NCI-H446 (cell line): ENCODE measurements at places on chromosomes 5 and 9.

GRCh38 chr5:36740259-36740898 is 134.0 kb downstream of the SLC1A3 start:
- DNase-seq: no peak

DNA sequence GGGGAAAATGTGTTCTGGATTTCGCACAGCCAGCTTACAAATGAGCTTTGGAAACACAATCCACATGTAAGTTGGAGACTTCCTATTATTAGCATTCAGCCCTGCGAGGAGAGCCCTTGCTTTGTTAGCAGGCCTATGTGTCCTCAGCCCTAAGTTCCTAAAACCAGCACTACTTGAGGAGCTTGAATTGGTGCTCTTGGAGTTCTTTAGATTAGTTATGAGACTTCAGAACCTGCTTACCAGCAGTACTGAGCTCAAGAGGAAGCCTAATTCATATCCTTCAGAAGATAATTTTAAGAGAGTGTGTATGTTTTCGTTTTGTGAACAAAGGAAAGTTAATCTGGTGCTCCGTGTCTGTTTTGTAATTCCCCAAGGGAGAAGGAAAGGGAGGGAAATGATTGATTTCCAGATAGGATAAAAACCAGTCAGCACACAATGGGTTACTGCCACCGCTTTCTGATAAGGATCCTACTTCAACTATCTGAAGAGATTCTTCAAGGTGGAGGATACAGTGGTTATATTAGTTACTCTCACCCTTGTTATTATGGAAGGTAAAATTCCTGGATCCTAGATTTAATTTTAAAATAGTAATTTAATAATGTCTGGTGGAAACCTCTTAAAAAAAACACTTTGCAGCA is 35.2 kb downstream of the PIK3R1 start:
- no peak for DNase-seq

DNA sequence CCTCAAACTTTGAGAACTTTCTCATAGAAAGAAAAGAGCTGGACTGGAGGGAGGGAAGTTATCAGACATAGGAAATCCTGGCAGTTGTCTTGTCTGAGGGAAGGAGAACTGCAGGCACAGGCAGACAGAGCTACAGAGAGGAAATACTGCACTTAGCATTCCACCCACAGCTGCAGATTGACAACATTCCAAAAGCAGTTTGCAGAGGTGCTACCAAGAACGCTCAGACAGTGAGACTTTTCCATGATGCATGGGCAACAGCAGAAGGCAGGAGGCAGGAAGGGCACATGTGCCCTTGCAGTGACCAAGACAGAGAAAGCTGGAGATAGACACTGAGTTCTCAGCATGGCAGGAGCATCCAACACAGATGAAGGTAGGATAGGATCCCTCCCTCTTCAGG is 327.5 kb upstream of the ZNF462 start:
- no peak for DNase-seq

GRCh38 chr5:158718738-158719505 is 380.8 kb downstream of the EBF1 start:
- no peak for DNase-seq

DNA sequence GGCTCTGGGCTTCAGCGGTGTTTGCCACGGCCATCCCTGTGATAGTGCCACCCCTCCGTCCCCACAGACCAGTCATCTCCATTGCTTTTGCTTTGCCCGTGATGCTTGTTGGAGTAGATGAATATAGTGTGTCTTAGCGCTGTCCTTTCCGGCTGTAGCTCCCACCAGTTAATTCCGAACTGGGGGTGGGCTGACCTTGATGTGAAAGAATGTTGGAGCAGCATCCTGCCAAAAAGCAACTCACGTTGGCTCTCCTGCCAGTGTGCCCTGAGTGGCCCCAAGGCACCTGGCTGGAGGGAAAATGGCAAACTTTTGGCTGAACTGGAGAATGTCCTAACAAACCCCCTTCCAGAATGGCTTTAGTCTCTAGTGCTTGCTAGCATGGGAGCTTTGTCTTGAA is 20.0 kb downstream of the CLTA start:
- no peak for DNase-seq

DNA sequence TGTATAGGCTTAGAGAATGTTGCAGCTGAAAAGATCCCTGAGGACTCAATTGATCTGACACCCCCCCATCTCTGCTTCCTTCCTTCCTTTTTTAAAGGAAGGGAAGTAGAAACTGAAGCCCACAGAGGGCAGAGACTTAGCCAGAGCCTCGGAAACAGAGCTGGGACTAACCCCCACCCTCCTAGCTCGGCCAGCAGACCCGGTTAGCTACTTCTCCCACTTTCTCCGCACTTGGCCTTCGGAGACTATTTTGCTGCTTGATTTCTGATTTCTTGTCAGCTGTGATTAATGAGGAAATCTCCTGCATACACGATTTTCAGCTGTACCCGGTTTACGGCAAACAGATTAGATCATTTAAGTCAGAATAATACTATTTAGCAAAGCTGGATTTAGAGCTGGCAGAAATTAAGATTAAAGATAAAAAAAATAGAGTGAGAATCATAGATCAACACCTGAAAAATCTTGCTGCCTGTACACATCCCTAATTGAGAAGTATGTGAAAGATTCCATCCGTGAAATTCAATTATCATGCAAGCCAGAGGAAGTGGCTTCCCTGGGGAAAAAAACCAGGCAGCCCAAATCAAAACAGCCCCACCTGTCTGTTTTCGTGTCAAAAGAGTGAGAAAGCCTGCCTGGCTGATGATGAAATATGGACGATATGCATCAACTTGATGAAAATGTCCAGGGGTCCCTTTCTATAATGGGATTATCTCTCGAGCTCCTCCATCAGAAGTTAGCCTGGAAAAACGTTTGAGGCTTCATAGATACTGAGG is 159.5 kb upstream of the SHB start:
- peak; percentile 19 for DNase-seq

DNA sequence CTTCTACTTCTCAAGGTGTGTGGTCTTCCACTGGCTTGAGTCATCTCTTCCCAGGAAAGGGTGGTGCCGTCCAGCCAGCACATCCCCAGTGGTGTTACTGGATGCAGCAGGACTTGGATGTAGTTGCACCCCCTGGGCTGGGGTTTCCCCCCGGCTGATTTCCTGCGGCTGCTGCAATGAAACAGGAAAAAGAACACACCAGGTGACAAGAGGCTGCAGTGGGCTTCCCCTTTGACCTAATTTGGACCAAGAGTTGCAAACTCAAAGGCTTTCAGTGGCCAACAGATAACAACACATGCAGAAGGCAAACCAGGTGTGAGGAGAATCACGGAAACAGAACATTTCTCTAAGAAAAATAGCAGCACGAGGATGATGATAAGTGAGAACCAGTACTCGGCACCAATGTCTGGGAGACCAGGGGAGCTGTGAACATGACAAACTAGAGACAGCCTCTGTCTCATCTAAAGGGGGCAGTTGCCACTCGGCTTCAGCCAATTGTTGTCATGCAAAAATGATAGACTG is 83.7 kb downstream of the PDE6A start:
- no peak for DNase-seq

DNA sequence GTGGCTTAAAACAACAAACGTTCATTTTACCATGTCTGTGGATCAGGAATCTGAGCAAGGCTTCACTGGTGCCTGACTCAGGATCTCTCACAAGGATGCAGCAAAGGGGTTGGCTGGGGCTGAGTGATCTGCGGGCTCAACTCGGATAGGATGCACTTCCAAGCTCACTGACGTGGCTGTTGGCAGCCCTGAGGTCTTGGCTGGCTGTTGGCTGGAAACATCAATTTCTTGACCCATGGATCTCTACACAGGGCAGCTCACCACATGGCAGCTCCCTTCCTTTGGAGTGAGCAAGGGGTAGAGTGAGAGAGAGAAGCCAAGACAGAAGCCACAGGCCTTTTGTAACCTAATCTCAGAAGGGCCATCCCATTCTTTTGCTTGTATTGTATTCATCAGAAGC is 202.1 kb downstream of the NXNL2 start:
- no peak for DNase-seq

DNA sequence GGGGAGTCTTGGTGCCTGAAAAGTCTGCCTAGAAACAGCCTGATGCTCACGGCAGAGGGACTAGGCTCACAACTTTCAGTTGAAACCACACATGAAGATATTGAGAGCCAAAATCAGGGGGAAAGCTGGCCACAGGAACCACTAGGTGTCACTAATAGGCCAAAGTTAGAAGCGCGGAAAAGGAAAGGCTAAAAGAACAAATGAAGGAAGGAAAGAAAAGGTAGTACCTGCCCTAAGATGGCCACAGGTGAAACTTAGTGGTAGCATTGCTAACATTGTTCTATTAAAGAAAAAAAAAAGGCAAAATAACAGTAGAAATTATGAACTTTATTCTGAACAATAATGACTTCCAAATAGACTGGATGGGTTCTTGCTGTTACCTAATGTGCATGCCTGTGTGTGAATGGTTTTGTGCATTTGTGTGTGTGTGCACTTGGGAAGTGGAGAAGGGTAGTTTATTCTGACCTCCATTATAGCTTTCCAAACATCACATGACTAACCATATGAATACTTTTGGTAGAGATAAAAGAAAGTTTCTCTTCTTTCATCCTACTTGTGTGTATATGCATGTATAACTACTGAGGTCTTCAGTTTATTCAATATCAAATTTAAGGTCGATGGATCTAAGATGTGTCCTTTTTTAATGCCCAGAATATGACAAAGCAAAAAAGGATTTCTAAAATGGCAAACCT is 2.1 kb upstream of the RFESD start:
- peak; percentile 47 for DNase-seq

GRCh38 chr5:140146523-140146842 is 20.7 kb downstream of the IGIP start:
- no peak for DNase-seq

- no peak for DNase-seq
Observed at GRCh38 chr5:57414191-57414590, 68.4 kb downstream of the ACTBL2 start.

- no peak for DNase-seq
Observed at GRCh38 chr9:20031836-20032235, 243.0 kb upstream of the SLC24A2 start.

DNA sequence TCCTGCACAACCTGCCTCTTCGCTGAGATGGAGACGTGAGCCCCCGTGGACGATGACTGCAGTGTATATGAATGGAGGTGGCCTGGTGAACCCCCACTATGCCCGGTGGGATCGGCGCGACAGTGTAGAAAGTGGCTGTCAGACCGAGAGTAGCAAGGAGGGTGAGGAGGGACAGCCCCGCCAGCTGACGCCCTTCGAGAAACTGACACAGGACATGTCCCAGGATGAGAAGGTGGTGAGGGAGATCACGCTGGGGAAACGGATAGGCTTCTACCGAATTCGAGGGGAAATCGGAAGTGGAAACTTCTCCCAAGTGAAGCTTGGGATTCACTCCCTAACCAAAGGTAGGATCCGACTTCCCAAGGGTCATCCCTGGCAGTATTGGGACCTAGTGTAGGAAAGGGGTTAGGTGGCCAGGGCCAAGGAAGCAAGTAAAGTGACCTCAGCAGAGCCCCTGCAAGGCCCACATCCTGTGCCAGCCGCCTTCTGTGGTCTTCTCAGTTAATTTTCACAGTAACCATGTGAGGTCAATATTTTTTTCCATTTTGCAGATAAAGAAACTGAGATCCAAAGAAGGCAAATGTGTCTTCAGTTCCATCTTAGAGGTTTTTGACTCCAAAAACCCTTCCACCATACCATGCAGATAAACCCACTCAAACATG is 53.8 kb downstream of the NIM1K start:
- DNase-seq: no peak

GRCh38 chr9:133540698-133541025 is 6.2 kb downstream of the ADAMTSL2 start:
- no peak for DNase-seq

DNA sequence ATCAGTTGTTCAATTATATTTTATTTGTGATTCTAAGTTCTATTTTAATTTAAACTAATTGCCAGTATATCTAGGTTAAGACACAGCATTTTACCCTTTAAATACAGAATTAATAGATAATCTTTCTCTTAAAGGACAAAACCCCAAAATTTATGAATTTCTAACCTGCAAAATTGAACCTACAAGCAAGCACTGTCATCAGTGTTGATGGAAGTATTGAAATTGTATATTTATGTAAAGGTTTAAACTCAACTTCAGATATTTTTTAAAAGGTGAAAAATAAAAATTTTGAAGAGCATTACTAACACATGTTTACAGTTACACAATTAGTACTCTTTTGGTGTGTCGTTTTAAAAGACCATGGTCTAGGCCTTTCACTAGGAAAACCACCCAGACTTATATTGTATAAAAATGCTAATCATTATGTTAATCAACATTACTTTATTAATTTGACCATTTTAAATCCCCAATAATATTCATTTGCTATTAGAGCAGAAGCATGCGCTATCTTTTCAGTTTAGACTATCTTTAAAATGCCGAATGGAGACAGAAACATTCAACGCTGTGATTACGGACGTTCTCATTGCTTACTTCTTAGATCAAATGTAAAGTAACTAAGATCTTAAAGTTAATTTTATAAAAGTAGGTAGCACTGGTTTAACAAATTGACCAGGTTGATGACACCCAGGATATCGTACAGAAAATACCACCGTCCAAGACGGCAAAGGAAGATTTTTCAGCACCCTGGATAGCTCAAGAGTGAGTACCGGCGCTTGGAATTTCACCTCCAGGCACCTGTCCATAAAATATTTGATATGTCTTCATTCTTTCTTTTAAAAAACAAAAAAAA is 3.2 kb downstream of the OTP start:
- DNase-seq: no peak

- no peak for DNase-seq
Observed at GRCh38 chr9:4079906-4080305, 220.0 kb downstream of the GLIS3 start.

- DNase-seq: no peak
Observed at GRCh38 chr5:151696470-151697061, 9.9 kb upstream of the SPARC start.

GRCh38 chr5:141664733-141665461 is 13.7 kb upstream of the FCHSD1 start:
- peak; percentile 68 for DNase-seq

- DNase-seq: no peak
Observed at GRCh38 chr5:60148366-60148765, 254.8 kb upstream of the PDE4D start.

DNA sequence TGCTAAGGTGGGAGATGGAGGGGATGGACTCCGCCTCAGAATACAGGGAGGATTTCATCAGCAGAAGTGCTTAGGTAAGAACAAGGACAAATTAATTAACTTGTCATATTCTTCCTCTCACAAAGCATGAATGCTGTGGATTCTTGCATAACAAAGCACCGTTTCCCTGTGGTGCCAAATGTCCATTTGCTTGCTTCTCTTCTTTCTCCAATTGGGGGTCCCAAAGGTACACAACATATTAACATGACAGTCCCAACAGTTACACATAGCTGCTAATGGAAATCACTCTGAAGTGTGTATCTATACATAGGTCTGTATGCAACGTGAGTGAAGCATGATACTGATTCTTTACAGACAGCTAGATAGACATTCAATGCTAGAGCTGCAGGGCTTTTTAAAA is 146.7 kb upstream of the EFNA5 start:
- no peak for DNase-seq

DNA sequence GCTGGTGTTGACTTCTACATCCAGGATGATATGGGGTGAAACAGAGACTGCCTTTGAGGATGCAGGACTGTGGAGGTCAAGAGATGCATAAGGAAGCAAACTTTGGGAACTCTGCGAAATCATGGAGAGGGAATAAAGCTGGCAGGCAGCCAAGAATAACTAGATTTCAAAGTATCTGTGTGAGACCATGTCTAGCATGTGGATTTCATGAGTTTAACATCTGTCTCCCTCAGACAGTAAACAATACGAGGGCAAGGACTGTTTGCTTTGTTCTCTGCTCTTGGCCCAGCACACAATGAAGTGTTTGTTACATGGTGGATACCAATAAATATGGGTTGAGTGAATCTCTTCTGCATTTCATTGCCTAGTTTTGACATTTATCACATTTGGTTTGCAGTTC is 71.3 kb downstream of the RASEF start:
- no peak for DNase-seq
